Activated naive CD8-positive, alpha-beta T cell treated with anti-CD3 and anti-CD28 coated beads, Interleukin-2, amount 50 U/mL, for 16 hours (primary cell): ENCODE measurements at places on chromosomes 13 and 19.

GRCh38 chr19:50921426-50922316 lies 10.5 kb upstream of the KLK4 start:
- no peak for DNase-seq

DNA sequence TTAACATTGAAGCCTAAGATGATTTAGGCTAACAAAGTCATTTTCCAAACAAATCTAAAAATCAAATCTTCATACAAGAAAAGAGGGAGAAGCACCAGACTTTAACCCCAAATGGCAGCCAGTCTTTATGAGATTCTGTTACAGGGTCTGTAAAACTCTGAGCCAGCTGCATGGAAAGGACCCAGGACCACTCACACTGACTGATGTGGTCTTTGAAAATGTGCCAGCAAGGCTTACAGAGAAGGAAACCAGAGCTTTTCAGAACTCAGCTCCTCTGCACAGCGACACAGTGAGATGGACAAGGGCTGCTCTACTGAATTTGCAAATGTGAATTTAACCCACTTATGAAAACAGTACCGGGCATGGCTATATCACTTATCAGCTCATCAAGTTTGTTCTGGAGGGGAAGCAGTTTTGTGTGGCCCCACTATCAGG lies 98.8 kb upstream of the SERP2 start:
- no peak for DNase-seq

- peak; percentile 17 for DNase-seq
Observed at GRCh38 chr13:29923554-29924481, 73.4 kb upstream of the UBL3 start.

GRCh38 chr19:10644260-10645007 lies 9.7 kb upstream of the ILF3 start:
- DNase-seq = peak; percentile 77

DNA sequence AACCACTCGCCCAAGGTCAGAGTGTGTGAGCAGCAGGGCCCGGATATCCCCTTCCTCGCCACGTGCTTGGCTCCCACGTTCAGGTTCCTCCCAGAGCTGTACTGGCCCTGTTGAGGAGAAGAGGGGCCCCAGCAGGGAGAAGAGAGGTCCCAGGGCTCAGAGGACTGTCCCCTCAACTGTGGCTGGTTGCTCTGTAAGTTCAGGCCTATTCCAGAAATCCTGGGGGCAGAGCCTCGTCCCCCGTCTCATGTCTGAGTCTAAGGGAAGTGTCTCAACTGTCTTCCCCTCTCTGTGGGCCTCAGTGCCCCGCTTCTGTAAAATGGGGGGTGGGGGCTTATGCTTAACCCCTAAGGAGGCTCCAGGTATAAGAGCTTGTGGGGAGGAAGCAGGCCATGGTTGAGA lies 3.9 kb downstream of the PPP5C start:
- DNase-seq = no peak

- no peak for DNase-seq
Observed at GRCh38 chr19:38850976-38851621, 1.3 kb upstream of the HNRNPL start.

- DNase-seq = no peak
Observed at GRCh38 chr13:51556740-51557139, 27.5 kb upstream of the WDFY2 start.

DNA sequence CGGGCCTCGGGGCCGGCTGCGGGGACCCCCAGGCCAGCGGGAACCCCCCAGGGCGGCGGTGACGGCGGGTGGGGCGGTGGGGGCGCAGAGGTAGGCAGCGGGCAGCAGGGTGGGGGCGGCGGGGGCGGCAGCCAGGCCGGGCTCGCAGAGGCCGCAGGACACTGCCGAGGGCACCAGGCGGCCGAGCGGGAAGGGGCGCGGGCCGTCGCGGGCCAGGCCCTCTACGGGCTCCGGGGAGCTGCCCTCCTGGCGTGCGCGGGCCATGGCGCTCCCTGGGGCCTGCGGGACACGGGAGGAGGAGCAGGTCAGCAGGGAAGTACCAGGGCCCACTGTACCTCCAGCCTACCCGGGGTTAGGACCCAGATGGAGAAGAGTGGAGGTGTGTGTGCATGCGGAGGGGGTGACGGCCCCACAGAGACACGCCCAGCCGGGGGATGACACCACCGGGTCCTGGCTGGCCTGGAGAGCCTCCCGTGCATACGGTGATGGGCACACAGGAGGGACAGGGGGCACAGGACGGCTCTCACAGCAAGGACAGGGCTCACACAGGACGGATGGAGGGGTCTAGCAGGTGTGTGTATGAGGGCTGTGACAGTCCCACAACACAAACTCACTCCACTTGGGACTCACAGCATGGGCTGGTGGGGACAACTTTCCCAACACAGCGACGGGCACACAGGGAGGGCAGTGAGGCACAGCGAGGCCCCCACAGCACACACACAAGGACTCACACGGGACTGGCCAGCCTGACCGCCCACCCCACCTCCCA lies 2.6 kb downstream of the BBC3 start:
- no peak for DNase-seq

DNA sequence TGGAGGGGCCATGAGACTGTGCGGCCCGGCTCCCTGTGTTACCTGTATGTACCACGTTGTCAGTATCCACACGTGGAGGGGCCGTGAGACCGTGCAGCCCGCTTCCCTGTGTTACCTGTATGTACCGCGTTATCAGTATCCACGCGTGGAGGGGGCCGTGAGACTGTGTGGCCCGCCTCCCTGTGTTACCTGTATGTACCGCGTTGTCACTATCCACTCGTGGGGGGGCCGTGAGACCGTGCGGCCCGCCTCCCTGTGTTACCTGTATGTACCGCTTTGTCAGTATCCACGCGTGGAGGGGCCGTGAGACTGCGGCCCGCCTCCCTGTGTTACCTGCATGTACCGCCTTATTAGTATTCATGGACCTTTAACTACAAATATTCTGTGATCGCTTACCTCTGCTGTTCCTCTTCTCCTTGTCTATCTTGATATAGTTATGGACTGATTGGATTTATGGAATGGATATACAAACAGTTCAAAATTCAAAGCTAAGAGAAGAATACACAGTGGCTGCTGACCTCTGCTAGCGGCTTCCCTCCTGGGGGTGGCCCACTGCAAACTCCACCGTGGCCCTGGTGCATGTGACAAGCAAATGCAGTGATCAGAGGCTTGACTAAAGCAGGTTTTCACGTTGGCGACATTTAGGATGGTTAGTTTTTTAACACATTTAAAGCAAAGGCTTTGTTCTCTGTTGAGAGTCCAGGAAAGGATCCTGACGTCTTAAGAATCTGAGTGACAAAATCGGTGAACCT lies 38.7 kb downstream of the ATP11A start:
- DNase-seq = no peak

GRCh38 chr13:32228330-32229041 lies 86.7 kb downstream of the ZAR1L start:
- no peak for DNase-seq

GRCh38 chr19:20662421-20663105 lies 1.2 kb upstream of the ZNF626 start:
- no peak for DNase-seq

DNA sequence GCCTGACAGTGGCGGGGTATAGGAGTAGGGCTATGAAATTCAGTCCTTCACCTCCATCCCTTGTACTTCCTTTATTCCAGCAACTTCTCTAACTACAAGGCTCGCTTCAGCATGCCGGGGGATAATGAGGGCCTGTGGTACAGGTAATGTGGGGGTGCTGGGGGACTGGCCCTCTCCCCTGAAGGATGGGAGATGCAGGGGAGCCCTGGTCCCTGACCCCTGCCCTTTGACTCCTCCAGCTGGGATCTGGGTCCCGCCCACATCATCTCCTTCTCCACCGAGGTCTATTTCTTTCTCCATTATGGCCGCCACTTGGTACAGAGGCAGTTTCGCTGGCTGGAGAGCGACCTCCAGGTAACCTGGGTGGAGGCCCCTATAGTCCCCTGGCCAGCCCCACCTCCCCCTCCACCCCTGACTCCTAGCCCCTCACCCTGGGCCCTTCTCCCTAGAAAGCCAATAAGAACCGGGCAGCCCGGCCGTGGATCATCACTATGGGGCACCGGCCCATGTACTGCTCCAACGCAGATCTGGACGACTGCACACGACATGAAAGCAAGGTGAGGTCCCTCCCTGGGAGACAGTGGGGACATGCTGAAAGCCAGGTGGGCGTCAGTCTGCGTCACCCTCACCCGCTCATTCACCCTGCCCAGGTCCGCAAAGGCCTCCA lies 16.5 kb downstream of the ACP7 start:
- no peak for DNase-seq

GRCh38 chr13:99356262-99357091 lies 49.3 kb upstream of the GPR183 start:
- DNase-seq = no peak

DNA sequence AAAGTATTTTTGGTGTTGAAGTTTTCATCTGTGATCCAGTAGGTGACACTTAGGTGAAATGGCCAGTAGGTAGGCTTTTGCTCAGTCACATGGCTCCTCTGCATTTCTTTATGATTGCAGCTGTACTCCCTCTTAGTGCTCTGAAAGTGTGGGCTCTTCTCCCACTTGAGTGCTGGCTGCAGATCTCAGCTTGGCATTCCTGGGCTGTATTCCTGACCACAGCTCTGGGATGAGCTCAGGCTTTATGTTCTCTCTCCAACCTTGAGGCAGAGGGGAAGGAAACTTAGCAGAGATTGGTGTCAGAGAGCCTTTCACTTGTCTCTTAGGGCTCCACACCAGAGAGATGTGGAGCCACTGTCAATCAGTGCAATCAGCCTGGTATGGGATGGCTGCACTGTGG lies 254.3 kb downstream of the NDFIP2 start:
- DNase-seq = no peak

GRCh38 chr13:56332671-56333070 lies 808.0 kb upstream of the PRR20A start:
- no peak for DNase-seq

GRCh38 chr13:60426075-60426474 lies 29.1 kb downstream of the TDRD3 start:
- DNase-seq = no peak

GRCh38 chr19:41917676-41918075 lies 10.6 kb downstream of the ERFL start:
- no peak for DNase-seq

GRCh38 chr19:1495799-1496713 lies 5.1 kb downstream of the REEP6 start:
- DNase-seq = no peak

GRCh38 chr19:30085394-30085793 lies 143.4 kb downstream of the URI1 start:
- no peak for DNase-seq

DNA sequence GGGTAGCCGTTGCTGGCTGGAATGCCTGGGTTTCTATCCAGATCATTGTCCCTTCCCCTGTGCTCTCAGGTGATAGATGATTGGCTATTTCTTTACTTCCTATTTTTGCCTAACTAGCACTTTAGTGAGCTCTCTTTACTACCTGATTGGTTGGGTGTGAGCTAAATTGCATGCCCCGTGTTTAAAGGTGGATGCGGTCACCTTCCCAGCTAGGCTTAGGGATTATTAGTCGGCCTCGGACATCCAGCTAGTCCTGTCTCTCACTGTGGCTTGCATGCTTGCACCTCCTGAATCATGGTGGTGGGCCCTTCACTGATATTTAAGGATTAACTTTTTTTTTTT lies 10.1 kb downstream of the TTYH1 start:
- DNase-seq = no peak

- DNase-seq = no peak
Observed at GRCh38 chr19:17915940-17916593, 16.7 kb upstream of the CCDC124 start.

- DNase-seq = peak; percentile 3
Observed at GRCh38 chr13:109569958-109570711, 216.2 kb downstream of the IRS2 start.

DNA sequence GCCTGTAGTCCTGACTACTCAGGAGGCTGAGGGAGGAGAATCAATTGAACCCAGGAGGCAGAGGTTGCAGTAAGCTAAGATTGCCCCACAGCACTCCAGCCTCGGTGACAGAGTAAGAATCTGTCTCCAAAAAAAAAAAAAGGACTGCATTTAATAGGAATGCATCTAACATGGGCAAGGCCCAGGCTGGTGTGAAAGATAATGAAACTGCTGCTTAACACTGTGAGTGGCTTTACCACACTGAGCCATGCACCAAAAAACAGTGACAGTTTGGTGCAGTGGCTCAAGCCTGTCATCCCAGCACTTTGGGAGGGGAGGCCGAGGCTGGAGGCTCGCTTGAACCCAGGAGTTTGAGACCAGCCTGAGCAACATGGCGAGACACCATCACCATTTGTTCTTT lies 8.6 kb downstream of the GTF2F1 start:
- no peak for DNase-seq

DNA sequence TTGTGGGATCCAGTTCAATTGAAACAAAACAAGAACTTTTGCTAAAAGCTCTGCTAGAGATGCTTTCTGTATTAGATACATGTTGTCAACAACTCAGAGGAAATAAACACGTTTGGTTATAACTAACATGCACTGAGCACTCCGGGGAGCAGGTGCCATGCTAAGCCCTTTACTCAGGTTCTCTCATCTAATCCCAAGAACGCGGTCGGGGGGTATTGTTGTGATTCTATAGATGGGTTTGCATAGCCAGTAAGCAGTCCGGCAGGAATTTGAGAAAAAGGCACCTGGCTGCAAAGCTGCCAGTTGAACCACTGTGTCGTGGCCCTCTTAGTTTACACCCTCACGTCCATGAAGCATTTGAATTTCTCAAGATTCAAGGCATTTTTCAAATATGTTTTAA lies 24.3 kb upstream of the SPACA7 start:
- DNase-seq = no peak

- DNase-seq = no peak
Observed at GRCh38 chr19:38686530-38686888, 39.1 kb downstream of the ACTN4 start.

- DNase-seq = no peak
Observed at GRCh38 chr13:113622791-113623490, 35.1 kb downstream of the ATP4B start.

GRCh38 chr19:41707871-41708371 lies 505 bp upstream of the CEACAM5 start:
- DNase-seq = no peak

- DNase-seq = no peak
Observed at GRCh38 chr19:55611983-55612645, 6.7 kb downstream of the ZNF865 start.

- DNase-seq = no peak
Observed at GRCh38 chr19:44905437-44906160, at the start of gene APOE. APOE (plus strand) TSS chr19:44905796; CDS start chr19:44906625, 829 bp downstream.

- DNase-seq = no peak
Observed at GRCh38 chr19:11989112-11989456, 24.2 kb downstream of the ZNF763 start.

DNA sequence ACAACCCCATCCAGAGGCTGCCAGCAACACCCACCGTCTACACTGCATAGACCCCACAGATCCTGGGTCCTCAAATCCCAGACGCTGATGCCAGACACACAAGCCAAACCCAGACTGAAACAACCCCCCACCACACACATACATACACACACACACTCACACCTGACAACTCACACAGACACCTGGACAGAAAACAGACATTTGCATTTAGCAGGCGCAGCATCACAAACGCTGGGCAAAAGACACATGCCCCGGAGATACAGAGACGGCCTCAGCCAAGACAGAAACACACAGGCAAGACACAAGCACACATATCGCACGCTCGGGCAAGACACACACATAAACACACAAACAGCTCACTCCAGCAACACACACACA lies 1.3 kb downstream of the BBC3 start:
- DNase-seq = no peak
